Iris pigment epithelial cell (primary cell): ENCODE measurements at places on chromosomes 1 and 21.

DNA sequence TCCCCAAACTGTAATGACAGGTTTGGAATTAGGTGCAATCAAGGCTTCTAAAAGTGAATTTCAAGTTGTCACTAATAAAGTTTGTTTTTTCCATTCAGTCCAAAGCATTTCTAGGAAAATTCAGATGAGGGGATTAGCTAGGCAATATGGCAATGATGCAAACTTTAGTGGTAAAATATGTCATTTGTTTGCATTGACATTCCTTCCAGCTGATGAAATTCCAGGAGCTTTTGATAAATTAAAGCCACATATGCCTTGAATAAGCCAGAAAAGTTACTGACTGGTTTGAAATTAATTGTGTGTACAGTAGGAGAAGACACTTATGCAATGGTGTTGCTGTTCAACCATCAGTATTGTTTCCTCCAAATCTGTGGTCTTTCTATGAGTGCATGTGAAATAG, 57.8 kb downstream of the MROH9 start:
- no peak for DNase-seq

DNA sequence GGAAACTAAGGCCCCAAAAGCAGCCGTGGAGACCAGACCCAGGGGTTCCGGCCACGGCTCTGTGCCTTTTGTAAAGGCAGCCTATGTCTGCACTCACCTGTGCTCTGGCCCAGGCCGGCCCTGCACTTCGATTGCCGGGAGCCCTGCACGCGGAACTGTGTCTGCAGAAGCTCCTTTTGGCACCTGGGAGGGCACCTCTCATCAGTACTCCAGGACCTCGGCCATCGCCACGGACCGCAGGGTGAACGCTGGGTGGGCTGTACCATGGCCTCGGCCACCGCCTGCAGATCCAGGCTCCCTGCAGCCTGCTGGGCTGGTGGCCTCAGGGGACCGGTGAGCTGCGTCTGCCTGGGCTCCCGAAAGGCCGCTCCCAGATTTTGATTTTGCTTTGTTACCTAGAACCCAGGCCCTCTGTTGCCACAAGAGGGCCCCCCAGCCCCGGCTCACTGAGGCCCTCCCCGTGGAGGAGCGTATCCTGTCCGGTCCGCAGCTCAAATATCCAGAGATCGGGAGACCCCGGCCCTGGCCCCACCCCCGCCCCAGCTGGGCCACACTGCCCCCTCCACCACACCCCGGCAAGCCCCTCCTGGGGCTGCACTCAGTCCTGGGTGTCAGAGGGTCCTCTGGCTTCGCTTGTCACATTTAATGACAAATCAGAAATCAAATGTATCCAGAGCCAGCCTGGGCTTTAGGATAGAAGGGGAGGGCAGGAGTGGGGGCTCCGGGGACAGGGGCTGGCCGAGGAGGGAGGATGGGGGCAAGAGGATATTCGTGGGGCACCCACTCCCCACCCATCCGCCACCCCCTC, 60.2 kb upstream of the PDE9A start:
- peak; percentile 45 for DNase-seq

DNA sequence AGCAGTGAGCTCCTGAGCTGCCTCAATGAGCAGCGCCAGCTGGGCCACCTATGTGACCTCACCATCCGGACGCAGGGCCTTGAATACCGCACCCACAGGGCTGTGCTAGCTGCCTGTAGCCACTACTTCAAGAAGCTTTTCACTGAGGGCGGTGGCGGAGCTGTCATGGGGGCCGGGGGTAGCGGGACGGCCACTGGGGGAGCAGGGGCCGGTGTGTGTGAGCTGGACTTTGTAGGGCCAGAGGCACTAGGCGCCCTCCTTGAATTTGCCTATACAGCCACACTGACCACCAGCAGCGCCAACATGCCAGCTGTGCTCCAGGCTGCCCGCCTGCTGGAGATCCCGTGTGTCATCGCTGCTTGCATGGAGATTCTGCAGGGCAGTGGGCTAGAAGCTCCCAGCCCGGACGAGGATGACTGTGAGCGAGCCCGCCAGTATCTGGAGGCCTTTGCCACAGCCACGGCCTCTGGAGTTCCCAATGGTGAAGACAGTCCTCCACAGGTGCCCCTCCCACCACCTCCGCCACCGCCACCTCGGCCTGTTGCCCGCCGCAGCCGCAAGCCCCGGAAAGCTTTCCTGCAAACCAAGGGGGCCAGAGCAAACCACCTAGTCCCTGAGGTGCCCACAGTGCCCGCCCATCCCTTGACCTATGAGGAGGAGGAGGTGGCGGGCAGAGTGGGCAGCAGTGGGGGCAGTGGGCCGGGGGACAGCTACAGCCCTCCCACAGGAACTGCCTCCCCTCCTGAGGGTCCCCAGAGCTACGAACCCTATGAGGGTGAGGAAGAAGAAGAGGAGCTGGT, 12.3 kb downstream of the ZBTB7B start:
- no peak for DNase-seq

DNA sequence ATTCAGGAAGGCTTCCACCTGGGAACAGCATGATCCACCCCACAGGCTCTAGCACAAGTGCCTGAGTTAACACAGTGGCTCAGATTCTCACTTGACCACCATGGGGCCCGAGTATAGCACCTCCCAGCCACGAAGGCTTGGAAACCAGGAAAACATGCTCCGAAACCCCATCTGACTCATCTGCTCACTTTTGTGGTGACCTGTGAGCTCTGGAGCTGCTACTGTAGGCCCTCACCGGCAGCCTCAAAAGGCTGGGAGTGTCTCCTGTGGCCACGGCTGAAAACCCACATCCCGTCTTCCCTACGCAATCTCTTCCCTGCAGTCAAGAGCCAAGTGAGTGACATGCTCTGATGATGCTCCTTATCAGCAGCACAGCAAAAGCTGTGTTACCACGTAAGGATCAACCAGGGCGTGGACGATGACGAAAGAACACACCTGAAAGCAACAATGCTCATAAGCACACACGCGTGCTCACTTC, 81.4 kb downstream of the TGFBR3 start:
- DNase-seq: peak; percentile 93

DNA sequence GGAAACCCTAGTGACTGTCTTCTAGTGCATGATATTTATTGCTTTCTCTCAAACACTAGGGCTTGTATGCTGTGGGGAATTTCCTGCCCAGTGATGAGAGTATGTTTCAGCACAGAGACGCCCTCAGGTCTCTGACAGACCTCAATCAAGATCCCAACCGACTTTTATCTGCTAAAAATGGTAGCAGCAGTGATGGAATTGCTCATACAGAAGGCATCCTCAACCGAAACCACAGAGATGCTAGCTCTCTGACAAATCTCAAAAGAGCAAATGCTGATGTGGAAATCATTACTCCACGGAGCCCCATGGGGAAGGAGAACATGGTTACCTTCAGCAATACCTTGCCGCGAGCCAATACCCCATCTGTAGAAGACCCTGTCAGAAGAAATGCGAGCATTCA, 41.3 kb downstream of the PLPPR4 start:
- DNase-seq: no peak

DNA sequence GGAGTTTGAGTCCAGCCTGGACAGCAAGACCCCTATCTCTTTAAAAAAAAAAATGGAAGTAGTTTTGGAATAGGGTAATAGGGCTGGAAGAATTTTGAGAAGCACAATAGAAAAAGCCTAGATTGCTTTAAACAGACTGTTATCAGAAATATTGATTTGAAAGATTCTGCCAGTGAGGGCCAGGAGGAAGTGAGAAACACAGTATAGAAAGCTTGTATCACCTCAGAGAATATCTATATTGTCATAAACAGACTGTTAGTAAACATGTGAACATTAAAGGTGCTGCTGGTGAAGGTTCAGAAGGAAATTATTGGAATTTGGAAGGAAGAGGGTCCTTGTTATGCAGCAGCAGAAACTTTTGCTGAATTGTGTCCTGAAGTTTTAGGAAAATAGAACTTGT, 24.8 kb upstream of the PSEN2 start:
- no peak for DNase-seq

GRCh38 chr21:34924771-34925419, 124.2 kb downstream of the RUNX1 start:
- no peak for DNase-seq

DNA sequence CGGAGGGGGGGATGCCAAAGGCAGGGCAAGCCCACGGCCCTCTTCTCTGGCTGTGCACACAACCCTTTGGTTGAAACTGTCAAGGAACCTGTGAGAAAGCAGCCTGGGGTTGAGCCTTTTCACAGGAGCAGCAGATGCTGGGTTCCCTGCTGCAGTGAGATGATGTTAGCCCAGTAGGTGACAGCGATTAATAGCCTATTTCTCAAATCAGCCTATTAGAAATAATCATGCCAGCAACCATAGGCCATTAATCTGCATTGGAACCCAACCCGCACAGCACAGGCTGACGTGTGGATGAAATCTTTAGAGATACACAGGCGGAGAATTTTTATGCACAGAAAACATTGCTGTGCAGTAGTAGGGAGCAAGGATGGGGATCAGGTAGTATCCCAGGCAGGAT, 637.5 kb downstream of the AJAP1 start:
- no peak for DNase-seq

- no peak for DNase-seq
Observed at GRCh38 chr1:164155347-164155746, 403.6 kb upstream of the PBX1 start.

GRCh38 chr1:184596950-184597645, 157.6 kb downstream of the EDEM3 start:
- DNase-seq: no peak

DNA sequence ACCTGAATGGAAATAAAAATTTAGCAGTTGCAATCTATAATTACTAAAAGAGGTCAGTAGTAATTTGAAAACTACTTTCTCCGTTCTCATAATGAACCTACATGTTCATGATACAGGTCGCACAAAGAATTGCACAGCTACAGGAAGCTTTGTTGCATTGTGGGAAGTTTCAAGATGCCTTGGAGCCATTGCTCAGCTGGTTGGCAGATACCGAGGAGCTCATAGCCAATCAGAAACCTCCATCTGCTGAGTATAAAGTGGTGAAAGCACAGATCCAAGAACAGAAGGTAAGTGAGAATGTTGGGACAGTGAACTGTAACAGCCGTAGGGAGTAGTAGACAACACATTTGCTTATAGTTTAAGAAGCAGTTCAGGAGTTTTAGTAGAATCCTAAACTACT, 68.8 kb upstream of the BMP8A start:
- no peak for DNase-seq

DNA sequence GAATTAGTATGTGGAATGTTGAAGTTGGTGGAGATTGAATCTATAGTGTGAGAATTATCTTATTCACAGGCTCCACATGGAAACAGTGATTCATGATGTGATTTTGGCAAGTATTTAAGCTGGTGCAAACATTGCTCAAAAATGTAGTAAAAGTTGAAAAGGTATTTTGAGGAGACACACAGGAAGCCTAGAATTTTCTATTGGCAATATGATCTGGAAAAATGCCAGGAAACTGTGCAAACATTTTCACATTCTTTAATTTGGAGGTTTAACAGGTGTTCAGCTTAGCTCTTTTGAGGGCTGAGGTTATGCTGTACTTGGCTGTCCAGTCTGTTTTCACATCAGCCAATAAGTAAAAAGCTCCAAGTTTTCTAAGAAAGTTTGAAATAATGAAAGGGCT, 327.3 kb downstream of the RWDD3 start:
- DNase-seq: no peak

DNA sequence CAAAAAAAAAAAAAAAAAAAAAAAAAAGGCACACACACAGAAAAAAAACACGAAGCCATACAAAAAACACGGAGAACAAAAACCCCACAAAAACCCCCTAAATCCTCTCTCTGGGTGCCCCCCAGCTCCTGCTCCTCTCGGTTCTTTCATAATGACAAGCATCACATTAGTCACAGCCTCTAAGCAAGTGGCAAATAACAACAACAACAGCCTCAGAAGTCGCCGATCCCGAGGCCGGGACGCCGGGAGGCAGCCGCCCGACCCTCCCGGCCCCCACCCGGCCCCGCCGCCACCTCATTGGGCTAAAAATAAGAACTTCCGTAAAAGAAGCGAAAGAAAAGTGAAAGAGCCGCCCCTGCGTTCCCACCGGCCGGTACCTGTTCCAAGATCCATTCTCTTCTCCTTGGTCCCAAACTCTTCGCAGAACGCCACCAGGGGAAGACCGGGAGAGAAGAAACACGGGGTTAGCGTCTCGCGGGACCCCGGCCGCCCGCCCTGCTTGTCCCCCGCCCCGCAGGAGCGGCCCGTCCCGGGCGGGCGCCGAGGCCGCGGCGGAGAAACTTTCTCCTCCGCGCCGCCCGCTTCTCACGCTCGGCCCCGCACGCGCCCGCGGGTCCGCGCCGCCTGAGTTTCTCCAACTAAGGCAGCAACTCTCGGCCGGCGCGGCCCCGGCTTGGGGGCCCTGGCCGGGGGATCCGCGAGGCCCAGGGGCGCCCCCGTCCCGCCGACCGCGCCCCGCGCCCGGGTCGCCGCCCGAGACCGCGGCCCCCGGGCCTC, 102.8 kb downstream of the CASZ1 start:
- DNase-seq: peak; percentile 22
